Activated naive CD8-positive, alpha-beta T cell treated with anti-CD3 and anti-CD28 coated beads, Interleukin-2, amount 50 U/mL, for 16 hours (primary cell): ENCODE measurements at places on chromosomes 5 and 9.

DNA sequence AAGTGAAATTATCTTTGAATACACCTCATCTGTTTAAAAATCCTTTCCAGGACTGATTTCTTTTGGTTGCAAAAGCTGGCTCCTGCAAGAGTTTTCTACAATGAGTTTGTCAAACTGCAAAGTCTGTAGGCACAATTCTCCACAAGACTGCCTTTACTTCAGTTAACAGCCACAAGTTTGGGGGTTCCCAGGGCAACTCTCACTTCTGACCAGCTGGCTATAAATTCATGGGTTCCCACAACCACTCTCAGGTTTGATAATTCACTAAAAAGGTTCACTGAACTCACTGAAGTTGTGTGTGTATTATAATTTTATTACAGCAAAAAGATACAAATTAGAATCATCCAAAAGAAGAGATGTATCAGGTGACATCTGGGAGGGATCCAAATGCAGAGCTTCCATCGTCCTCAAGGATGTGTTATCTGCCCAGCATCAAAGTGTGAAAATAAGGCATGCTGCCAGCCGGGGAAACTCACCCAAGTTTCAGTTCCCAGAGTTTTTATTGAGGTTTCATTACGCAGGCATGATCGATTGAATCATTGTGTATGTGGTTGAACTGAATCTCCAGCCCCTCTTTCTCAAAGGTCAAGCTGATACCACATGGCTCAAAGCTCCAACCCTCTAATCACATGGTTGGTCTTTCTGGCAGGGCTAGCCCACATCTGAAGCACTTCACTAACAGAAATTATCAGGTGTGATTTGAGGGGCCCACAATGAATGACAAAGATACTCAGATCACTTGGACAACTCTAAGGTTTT is 19.0 kb upstream of the PSIP1 start:
- DNase-seq = no peak

DNA sequence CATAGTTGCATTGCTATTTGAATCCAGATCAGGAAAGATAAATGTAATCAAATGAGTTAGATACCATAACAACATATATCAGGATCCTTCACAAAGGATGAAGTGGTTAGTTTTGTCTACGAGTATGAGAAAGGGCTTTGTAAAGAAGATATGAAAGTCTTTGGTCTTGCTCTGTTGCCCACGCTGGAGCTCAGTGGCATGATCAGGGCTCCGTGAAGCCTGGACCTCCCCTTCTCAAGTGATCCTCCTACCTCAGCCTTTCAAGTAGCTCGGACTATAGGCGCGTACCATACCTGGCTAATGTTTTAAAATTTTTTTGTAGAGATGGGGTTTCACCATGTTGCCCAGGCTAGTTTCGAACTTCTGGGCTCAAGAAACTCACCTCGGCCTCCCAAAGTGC is 1.8 kb downstream of the SMC5 start:
- DNase-seq = no peak

GRCh38 chr9:132237481-132237880 is 75.6 kb downstream of the NTNG2 start:
- no peak for DNase-seq

GRCh38 chr5:174720612-174721529 is 3.5 kb upstream of the MSX2 start:
- DNase-seq = no peak

DNA sequence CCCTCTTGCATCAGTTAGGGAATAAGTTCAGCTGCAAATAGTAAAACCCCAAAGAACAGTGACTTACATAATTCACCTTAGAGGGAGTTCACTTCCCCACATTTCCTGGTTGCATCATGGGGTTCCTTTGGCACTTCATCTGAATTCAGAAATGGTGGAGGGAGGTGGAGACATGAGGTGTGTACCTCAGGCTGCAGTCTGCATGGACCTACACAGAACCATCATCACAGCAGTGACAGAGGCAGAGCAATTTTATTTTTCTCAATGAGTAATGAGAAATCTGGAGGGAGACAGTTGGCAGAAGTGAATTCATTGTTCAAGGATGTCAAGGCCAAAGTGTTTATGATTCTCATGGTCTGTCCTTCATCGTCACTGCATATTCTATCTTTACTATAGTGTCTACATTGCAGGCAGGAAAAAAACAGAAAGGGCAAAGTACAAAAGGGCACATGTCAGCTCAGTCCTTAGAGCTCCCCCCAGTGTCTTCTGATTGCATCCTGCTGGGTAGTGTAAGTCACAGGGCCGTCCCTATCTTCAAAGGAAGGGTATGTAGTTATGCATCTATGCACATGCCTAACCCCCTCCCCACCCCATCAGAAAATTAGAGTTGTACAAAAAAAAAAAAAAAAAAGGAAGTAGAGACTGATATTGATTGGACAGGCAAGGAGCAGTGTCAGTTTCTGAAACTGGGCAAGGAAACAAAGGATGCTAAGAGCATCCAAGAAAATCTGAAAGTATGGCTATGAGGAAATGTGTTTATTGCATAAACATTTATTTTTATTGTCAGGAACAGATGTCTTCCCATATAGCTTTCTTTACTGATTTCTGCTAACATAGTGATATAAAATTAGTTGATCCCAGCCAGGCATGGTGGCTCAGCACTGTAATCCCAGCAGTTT is 132.7 kb upstream of the APC start:
- DNase-seq = no peak

DNA sequence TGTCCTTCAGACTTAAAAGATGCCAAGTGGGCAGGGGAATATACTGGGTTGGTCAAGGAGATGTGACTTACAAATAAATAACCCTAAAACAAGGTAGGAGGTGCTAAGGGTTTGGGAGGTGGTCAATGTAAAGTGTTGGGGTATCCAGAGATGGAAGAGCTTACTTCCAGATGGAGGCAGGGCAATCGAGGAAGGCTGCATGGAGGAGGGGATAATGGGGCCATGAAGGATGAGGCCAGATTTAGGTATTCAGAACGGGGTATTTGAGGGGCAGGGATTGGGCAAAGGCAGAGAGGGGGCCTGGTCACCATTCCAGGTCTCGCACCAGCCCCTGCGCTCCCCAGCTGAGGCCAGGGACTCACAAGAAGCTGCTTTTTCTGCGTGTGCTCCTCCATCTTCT is 57.9 kb upstream of the FBXW11 start:
- no peak for DNase-seq

DNA sequence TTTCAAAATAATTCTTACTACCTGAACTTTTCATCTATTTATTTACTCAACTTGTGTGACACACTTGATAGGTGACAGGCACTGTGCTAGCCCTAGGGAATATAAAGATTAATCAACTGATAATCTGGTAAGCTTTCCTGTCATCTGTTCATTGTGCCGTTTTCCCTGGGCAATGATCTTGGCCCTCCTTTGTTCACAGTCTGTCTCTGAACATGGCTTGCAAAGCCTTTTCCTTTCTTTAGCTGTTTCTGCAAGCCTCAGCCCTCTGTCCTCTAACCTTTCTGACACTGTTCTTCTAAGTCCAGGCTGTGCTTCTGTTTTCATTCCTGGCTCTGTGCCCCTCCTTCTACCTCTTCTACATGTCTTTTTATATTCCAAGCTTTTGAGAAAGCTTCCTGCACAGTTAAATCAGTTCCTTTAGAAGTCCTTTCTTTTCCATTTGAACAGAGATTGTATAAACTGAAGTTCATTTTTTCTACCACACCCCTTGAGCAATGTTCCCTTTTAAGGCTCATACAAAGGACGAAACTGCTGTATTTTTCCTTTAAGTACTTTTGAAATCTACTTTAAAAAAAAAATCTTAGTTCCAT is 803.0 kb upstream of the ZNF608 start:
- DNase-seq = no peak

DNA sequence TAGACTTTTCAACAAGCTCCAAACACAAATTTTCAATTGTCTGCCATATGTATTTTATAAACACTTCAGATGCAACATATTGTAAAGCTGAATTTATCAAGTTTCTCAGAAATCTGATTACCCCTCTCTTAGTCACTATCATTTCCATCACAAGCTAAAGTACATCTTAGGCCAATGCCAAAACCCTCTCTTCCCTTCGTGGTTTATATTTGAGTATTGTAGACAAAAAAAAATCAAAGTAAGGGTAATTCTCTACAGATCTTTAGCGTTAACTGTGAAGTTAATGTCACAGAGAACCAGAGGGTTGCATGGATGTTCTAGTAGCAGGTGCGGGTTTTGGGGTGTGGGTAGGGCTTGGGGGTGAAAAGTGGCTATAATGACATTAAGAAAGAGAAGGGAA is 387.7 kb upstream of the PTGER4 start:
- no peak for DNase-seq

DNA sequence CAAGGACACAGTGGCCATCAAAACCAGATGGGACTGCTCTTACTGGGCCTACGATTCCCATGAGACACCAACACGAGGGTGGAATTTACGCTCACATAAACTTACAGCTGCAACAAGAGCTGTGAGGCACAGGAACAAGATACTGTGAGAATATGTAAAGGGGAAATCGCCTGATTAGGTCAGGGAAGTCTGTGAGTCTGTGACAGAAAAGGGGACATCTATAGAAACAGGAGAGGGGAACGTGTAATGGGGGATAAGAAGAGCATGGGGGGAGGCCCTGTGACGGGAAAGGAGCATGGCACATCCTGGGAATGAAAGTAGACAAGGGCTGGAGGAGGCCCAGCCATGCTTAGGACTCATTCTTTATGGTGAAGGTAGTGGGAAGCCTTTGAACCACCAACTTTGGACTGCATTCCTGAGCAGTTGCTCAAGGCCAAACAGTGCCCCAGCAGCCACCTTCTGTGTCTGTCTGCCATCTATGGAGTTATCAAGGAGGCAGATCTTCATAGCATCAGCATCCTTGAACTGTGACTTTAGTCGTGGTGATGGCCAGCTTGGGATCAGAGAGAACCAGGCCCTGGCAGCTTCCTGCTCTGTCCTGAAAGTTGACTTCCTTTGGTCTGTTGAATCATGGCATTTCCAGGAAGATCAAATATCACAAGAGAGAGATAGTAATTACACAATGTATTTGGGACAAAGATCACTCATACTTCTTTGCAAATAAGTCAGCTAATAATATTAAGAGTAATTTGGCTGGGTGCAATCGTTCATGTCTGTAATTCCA is 87.9 kb upstream of the FAM169A start:
- no peak for DNase-seq

DNA sequence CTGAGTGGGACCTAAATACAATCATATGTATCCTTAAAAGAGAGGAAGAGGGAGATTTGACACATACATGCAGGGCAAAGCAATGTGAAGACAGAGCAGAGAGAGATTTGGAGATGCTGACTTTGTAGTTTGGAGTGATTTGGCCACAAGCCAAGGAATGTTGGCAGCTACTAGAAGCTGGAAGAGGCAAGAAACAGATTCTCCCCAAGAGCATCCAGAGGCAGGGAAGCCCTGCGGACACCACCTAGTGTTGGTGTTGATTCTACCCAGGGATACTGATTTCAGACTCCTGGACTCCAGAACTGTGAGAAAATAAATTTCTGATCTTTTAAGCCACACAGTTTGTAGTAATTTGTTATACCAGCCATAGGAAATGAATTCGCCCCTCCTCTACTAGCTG is 64.9 kb upstream of the OSMR start:
- no peak for DNase-seq

- no peak for DNase-seq
Measured at GRCh38 chr5:60267907-60268306, 374.4 kb upstream of the PDE4D start.

GRCh38 chr5:94467954-94468930 is 150.2 kb downstream of the KIAA0825 start:
- DNase-seq = no peak

GRCh38 chr9:132994410-132995120 is 16.1 kb downstream of the GFI1B start:
- no peak for DNase-seq

GRCh38 chr5:73443829-73444498 is 4.6 kb downstream of the FOXD1 start:
- no peak for DNase-seq

DNA sequence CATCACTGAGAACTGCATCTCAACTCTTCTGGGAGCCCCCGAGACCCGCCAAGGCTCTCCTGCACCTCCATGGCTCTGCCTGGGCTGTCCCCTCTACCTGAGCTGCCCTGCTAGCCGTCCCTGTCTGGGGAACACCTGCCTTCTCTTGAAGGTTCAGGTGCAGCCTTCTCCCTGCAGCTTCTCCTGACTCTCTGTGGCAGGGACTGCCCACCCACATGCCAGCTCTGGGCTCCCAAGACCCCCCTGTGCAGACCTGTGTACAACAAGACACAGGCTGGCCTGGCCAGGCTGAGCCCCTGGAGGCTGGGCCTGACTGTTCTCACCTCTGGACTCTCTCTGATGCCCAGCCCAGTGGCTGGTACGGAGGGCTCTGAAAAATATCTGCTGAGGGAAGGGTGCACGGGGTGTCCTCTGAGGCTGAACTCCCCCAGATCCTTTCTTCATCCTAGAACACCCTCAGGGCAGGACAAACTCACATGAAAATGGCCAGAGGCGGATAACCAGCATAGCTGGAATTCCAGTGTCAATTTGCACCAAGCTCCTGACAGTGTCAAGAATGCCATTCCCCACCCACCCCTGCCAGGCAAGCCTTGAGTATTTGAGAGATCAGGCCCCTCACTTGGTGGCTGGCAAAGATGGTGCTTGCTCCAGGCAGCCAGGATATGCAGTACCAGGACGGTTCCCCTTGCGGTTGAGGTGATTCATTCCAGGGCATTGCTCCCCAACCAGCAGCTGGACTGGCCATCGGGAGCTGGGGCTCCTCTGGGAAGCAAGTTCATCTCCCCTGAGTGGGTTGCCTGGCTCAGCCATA is 40.9 kb upstream of the SLC25A51 start:
- DNase-seq = no peak

GRCh38 chr9:4873066-4873465 is 80.3 kb downstream of the RCL1 start:
- no peak for DNase-seq

GRCh38 chr9:27701587-27701986 is 128.3 kb upstream of the C9orf72 start:
- no peak for DNase-seq

GRCh38 chr5:156850206-156850751 is at the start of gene PPP1R2B:
PPP1R2B (plus strand) TSS chr5:156850295; CDS start chr5:156850563, 268 bp downstream.
- DNase-seq = no peak

- no peak for DNase-seq
Measured at GRCh38 chr5:112958093-112959088, 18.2 kb upstream of the DCP2 start.

GRCh38 chr9:115456515-115456914 is 338.6 kb upstream of the TNC start:
- no peak for DNase-seq

GRCh38 chr5:123119334-123119986 is 30.4 kb downstream of the PRDM6 start:
- DNase-seq = no peak

DNA sequence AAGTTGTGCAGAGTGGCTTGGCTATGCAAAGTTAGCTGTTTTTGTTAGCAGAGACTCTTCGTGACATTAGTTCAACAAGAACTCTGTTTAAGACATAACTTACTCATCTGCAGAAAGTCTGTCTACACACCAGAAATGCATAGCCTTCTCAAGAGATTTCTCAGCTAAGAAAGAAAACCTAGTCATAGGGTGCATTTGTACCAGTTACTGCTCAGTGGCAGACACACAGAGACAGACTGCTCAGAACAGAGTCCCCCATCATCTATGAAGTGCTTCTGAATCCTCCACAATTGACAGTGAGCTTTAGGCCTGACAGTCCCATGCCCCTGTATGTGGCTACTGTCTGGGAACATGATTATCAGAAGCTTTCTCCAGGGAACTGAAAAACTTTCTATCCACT is 56.1 kb upstream of the IFNK start:
- no peak for DNase-seq

GRCh38 chr5:76383126-76383832 is 19.8 kb upstream of the IQGAP2 start:
- DNase-seq = no peak
